ENCODE measurements at places on chromosomes 13 and 19.
A peak's percentile ranks its signal among the peaks of the same experiment; 100 is the strongest.

- DNase-seq = no peak
These were observed 9.4 kb upstream of the ZNF234 start for GRCh38 chr19:44131955-44132354.

DNA sequence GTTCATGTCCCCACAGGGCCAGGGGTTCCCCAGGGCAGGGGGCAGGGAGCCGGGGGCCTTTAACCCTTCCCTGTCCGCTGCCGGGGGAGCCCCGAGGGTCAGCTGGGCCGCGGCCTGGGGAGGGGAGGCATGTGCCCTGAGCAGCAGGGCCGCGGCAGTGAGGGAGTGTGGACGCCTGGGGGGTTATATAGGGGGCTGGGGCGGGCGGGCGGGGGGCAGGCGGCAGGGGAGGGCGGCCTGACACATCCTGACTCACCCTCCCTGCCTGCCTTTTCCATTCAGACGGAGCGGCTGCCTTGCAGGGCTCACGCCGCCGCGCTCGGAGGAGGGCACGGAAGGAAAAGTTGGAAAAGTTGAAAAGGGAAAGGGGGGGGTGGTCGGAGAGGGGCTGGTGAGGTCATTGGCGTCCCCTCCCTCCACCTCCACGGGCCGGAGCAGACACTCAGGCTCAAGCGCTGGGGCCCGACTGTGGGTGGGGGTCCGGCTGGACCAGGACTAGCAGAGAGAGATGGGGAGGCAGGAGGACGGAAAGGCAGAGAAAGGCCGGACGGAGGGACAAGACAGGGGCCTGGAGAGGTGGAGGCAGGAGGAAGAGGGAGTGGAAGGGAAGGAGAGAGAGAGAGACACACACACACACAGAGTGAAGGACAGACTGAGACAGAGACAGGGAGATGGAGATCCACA lies at the start of gene IL11:
IL11 (minus strand) TSS at position 159 of the 684 bp plus-strand sequence; CDS start at position 6, 153 bp downstream.
- no peak for DNase-seq

GRCh38 chr13:103328899-103329298 lies 262.7 kb upstream of the SLC10A2 start:
- no peak for DNase-seq

DNA sequence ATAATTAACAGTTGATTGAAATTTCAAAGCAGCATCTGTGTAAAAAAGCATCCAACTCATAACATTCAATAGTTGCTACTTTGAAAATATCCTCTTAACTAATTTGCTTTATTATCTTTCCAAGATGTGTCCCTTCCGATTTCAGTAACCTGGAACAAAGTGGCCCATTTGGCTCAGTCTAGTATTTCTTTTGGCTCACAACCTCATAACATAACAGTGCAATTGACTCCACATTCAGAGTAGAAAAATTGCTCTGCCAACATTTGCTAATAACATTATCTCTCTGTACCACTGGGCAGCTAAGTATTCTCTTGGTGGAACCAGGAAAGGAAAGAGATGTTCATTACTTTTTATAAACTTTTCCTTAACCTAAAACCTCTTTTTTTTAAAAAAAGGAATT lies 571.1 kb upstream of the ARGLU1 start:
- no peak for DNase-seq

- DNase-seq = peak; percentile 17
These were observed 73.3 kb upstream of the FNDC3A start for GRCh38 chr13:48902368-48902767.

GRCh38 chr13:29100758-29101157 lies 280.6 kb downstream of the MTUS2 start:
- DNase-seq = no peak

- DNase-seq = no peak
These were observed 6.6 kb downstream of the SIRT2 start for GRCh38 chr19:38892841-38893240.

DNA sequence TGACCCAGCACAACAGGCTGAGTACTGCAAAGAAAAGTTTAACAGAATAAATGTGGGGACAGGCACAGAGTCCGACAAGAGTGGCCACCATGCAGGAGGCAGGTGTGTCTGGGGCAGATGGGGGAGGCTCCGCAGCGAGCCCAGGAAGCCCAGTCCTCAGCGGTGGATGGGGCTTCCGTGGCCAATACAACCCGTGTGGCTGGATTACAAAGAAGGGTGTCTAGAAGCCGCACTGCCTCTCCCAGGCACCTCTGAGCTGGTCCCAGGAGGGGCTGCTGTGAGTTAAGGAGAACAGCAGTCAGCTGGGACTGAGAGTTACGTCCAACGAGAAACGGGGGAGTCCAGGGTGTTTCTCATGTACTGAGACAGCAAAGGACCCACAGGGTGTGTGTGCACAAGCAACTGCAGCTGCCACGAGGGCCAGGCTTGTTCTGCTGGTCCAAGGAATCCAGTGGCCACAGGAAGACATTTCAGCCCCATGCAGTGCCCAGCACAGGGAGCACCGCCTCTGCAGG lies 70.2 kb downstream of the SPACA7 start:
- DNase-seq = no peak

GRCh38 chr13:29569253-29570050 lies 26.0 kb downstream of the SLC7A1 start:
- no peak for DNase-seq

- DNase-seq = peak; percentile 49
These were observed 418.9 kb downstream of the KLF12 start for GRCh38 chr13:73715114-73715910.

DNA sequence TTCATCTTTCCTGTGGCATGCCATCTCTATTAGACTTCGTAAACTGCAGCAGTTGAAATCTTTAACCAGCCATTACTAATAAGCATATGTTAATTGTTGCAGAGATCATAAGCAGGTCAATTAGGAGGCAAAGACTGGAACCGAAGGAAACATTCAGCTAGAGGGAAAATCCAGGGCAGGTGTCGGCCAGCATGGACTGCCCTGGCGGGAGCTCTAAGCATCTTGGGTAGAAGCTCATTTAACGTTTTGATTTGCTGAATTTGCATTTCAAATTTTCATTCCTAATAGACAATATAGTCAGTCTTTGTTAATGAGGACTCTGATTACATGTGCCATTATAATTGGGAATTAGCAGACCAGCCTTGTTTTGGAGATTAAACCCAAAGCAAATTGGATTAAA lies 238.6 kb downstream of the POU4F1 start:
- no peak for DNase-seq

DNA sequence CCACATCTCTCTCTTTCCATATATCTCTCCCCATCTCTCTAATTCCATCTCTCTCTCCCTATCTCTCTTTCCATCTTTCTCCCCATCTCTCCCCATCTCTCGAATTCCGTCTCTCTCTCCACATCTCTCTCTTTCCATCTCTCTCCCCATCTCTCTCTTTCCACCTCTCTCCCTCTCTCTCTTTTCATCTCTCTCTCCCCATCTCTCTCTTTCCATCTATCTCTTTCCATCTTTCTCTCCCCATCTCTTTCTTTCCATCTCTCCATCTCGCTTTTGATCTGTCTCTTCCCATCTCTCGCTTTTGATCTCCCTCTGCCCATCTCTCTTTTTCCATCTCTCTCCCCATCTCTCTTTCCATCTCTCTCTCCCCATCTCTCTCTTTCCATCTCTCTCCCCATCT lies 25.6 kb downstream of the ADGRE3 start:
- no peak for DNase-seq

GRCh38 chr13:49410477-49410876 lies 33.4 kb downstream of the CAB39L start:
- no peak for DNase-seq

GRCh38 chr13:77915686-77916085 lies 2.9 kb downstream of the EDNRB start:
- no peak for DNase-seq

GRCh38 chr19:30479231-30479630 lies 107.0 kb downstream of the ZNF536 start:
- DNase-seq = no peak

DNA sequence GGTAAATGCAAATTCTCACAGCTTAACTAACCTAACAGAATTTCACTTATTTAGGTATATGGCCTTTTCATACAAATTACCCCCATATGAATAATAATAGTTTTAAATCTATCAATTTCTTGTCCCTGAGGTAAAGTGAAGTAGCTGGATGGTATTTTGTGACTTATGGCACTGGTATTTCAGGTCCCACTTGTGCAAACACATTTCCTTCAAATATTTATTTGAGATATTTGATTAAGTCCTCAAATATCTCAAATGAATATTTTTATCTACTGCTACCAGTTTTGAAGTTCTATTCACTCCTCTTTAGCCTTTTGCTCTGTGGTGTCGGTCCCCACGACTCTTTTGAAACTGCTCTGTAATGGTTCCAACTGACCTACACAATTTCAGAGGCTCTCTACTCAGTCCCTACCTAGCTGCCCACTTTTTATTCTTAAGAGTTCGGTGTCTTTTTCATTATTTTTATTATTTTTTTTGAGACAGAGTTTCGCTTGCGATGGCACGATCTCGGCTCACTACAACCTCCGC lies 59.6 kb upstream of the ZDHHC20 start:
- no peak for DNase-seq

Measured in CD4-positive, alpha-beta T cell treated with Interleukin-15 for 1 hour (primary cell).